Suppressor macrophage treated with lipopolysaccharide for 1 hour (primary cell): ENCODE measurements at places on chromosomes 3 and 15.
A peak's percentile ranks its signal among the peaks of the same experiment; 100 is the strongest.

DNA sequence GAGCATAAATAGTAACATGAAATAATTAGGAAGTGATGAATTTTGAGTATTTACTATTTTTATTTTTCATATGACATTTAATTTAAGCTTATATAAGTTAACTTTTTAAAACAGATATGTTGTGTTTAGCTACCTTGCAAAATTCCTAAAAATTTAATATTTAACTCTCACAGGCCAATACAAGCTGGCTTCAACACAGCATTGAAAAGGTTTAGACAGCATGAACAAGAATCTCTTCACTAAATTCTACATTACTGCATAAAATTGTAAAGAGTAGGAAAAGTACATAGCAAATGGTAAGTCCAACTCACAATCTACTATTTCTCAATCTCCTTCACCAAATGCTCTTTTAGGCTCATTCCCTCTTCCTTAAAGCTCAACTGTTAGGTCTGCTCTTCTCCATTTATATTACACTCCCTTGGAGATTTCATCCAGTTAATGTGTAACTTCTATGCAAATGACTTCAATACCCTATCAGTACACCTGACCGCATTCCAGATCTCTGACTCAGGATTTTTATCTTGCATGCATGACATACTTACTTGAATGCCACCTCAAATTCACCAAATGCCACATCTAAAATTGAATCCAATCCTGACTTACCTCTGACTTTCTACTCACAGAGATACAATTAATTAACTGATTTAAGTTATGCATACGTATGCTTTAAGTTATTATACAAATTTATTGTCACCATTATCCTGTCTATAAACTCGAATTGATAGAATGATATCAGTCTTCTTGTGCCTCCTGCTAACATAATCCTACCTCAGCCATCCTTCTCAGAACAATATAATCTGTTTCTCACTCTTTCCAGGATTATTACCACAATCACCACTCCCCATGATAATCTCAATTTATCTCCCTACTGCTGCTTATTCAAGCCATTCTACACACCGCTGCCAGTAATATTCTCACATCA lies 127.0 kb downstream of the STAG1 start:
- no peak for DNase-seq

GRCh38 chr15:74541494-74542165 lies 610 bp downstream of the ARID3B start:
- peak; percentile 87 for DNase-seq

GRCh38 chr15:40846841-40847222 lies 3.0 kb downstream of the SPINT1 start:
- DNase-seq = peak; percentile 88

DNA sequence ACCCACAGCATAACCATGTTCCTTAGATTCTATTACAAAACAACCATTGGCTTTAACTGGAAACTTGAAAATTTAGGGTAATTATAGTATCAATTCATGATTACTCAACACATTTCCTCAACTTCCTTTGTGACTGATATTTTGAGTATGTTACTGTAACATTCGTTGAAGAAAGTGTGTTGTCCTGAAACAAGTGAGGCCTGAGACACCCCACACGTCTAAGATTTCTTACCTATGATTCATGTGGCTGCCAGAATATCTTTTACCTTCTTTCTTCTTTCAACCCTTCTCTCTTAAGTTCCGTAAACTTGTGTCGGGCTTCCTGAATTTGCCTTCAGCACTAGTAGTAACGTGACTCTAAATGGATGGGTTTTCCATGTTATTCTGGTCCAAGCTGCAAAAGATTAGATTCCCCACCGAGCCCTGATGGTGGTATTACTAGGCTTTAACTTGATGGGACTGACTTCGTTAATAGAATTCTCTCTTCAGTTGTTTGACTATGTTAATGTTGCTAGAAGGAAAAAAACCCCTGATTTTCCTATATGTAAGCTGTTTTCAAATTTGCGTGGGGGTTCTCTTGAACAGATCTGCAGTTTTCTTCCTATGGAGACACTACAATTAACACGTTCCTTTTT lies 296.0 kb upstream of the ICE2 start:
- DNase-seq = no peak

- DNase-seq = no peak
These were observed 11.4 kb downstream of the GPR87 start for GRCh38 chr3:151305060-151305774.

DNA sequence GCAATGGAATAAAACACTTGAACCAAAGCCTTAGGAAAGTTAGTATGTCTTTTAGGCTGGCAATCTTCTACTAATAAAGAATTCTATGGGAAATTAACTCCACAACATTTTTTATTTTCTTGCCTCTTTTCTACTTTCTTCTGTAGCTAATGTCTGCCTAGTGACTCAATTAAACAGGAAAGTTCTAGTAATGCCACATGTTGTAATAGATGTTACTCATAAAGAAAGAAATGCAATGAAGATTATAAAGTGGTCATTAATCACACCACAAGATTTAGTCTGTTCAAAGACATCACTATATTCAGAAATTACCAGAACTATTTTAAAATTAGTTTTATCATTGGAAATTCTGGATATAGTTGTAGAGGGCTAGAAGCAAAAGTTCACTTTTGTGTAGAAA lies 329.7 kb downstream of the SI start:
- DNase-seq = no peak

DNA sequence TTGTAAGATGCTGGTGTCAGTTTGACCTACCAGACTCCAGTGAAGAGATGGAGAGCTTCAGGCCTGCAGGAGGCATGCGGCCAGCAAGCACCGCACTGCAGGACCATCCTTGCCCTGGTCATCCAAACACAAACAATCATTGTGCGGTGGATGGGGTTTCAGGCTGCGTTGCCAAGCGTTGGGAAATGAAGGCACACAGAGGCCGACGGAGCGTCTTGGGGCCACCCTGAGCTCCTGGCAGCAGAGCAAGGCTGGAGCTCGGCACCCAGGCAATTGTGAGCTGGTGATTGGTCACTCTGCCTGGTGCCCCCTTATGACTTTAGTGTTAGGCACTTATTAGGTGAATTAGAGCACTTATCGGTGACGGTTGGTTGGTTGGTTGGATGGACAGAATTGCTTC lies 222.6 kb upstream of the RGMA start:
- DNase-seq = no peak

GRCh38 chr3:86986671-86987420 lies 4.1 kb downstream of the VGLL3 start:
- no peak for DNase-seq

GRCh38 chr3:36373084-36373483 lies 7.2 kb upstream of the STAC start:
- DNase-seq = no peak
